ENCODE measurements at places on chromosomes 5 and 9. TPM values are rescaled to one million over a fixed set of nuclear protein-coding genes. Genes with fewer than 3 reads are reported as not detected.

The NMUR2 gene
- total RNA-seq = not detected

DNA sequence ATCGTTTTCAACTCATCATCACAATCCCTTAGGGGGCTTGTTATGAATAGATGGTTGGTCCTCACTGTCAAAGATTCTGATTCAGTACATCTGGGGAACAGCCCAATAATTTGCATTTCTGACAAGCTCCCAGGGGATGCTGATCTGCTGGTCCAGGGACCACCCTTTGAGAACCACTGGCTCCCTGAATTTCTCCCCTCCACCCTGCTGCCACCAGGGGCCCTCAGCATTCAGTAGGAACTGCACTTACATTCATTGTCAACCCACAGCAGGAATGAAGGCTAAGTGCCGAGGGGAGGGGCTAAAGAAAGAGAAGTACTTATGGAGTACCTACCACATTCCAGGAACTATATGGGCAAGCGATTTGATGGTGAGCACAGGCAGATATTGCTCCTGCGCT, 85.9 kb downstream of the BOD1 start:
- H3K4me1 ChIP-seq = no peaks in the 10 kb centered on the region
- H3K4me3 ChIP-seq = no peak overlapping the region
- H3K27ac ChIP-seq = no peak overlapping the region
- DNase-seq = no peak

The PRRX2 gene
- 0.76 TPM for total RNA-seq

- DNase-seq = no peak
- no peak overlapping the region for H3K27ac ChIP-seq
- H3K4me1 ChIP-seq = no peaks in the 10 kb centered on the region
- no peak overlapping the region for H3K4me3 ChIP-seq
- H3K27me3 ChIP-seq = peaks cover 4% of the 10 kb centered on the region
Observed at GRCh38 chr5:98564836-98565235, 208.6 kb upstream of the RGMB start.

The RGS7BP gene
- total RNA-seq = not detected

- H3K27me3 ChIP-seq = peaks cover 3% of the 10 kb centered on the region
- no peak for DNase-seq
Observed at GRCh38 chr5:37971483-37972024, 131.7 kb upstream of the GDNF start.

The ARID3C gene
- total RNA-seq = not detected

DNA sequence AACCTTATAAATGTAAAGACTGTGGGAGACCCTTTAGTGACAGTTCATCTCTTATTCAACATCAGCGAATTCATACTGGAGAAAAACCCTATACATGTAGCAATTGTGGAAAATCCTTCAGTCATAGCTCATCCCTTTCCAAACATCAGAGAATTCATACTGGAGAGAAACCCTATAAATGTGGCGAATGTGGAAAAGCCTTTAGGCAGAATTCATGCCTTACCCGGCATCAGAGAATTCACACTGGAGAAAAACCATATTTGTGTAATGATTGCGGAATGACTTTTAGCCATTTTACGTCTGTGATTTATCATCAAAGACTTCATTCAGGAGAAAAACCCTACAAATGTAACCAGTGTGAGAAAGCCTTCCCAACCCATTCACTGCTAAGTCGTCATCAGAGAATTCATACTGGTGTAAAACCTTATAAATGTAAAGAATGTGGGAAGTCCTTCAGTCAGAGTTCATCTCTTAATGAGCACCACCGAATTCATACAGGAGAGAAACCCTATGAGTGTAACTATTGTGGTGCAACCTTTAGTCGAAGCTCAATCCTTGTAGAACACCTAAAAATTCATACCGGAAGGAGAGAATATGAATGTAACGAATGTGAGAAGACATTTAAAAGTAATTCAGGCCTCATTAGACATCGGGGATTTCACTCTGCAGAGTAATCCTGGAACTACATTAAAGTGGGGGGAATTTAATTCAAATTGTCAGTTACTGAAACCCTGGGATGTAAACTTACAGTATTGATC, 17.7 kb downstream of the ZNF483 start:
- H3K27me3 ChIP-seq = no peaks in the 10 kb centered on the region
- no peak overlapping the region for H3K27ac ChIP-seq
- no peak for DNase-seq
- H3K4me3 ChIP-seq = no peak overlapping the region
- peaks cover 72% of the 10 kb centered on the region for H3K36me3 ChIP-seq
- no peaks in the 10 kb centered on the region for H3K4me1 ChIP-seq

- no peak for DNase-seq
- peaks cover 5% of the 10 kb centered on the region for H3K4me1 ChIP-seq
- no peak overlapping the region for H3K4me3 ChIP-seq
- no peak overlapping the region for H3K27ac ChIP-seq
Observed at GRCh38 chr5:93635991-93636390, 53.0 kb downstream of the NR2F1 start.

GRCh38 chr9:95206143-95206542, 111.4 kb downstream of the FANCC start:
- no peak overlapping the region for H3K4me3 ChIP-seq
- no peak for DNase-seq
- H3K4me1 ChIP-seq = peaks cover 12% of the 10 kb centered on the region

- no peaks in the 10 kb centered on the region for H3K36me3 ChIP-seq
- H3K4me3 ChIP-seq = no peak overlapping the region
Observed at GRCh38 chr9:132997591-132997990, 19.1 kb downstream of the GFI1B start.

- peaks cover 3% of the 10 kb centered on the region for H3K4me1 ChIP-seq
- no peak overlapping the region for H3K27ac ChIP-seq
- peaks cover 9% of the 10 kb centered on the region for H3K27me3 ChIP-seq
- no peaks in the 10 kb centered on the region for H3K36me3 ChIP-seq
Observed at GRCh38 chr5:111931655-111932054, 174.7 kb upstream of the NREP start.

DNA sequence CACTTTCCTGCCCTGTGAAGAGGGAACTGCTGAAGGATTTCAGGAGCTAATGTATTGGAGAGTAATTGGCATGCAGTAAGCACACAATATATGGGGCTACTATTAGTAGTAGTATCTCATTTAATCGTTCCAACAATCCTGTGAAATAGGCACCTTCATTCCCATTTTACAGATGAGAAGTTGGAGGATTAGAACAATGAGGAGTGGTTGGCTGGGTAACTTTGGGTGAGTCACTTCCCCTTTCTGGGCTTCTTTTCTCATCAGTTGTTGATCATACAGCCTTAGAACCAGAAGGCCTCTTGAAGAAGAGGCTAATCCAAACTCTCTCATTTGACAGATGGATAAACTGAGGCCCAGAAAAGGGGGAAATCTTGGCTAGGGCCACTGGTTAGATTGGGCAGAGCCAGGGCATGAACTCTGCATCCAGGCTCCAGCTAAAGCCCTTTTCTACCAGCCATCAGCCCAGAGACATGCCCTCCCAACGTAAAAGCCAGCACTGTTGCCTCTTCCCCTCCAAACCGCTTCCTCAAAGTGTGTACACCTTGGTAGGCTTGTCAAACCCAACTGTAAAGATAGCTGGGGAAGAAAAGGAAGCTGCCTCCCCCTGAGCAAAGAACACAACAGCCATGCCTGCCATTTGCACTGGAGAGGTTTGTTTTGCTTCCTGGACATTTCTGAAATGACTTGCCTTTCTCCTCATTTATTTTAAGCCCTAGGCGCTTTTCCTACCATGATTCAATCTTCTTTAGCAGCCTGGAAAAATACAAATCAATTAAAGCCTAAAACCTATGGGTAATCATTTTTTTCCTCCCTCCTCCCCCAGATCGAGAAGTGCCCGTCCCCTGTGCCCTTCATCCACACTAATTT, 992 bp downstream of the SPACA9 start:
- no peak for DNase-seq
- H3K4me1 ChIP-seq = peaks cover 9% of the 10 kb centered on the region
- no peaks in the 10 kb centered on the region for H3K36me3 ChIP-seq

DNA sequence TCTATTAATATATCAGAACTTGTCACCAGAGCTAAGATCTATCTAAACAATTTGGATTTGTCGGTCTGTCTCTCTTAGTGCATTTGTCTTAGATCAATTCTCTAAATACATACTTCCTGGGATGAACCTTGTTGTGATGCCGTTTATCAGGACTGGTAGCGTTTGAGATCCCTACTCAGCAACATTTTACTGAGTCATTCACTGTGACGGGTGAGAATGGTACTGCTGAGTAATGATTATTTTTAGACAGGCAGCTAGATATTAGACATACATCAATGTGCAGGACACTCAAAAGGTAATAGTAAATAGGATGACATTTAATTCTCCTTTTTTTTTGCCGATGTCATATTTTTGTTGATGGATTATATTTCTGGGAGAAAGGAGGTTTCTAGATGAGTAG, 209.0 kb downstream of the CSNK1G3 start:
- no peaks in the 10 kb centered on the region for H3K4me1 ChIP-seq
- no peak overlapping the region for H3K4me3 ChIP-seq
- H3K27me3 ChIP-seq = no peaks in the 10 kb centered on the region
- no peaks in the 10 kb centered on the region for H3K36me3 ChIP-seq
- H3K27ac ChIP-seq = no peak overlapping the region

The ROPN1L gene
- not detected for total RNA-seq

DNA sequence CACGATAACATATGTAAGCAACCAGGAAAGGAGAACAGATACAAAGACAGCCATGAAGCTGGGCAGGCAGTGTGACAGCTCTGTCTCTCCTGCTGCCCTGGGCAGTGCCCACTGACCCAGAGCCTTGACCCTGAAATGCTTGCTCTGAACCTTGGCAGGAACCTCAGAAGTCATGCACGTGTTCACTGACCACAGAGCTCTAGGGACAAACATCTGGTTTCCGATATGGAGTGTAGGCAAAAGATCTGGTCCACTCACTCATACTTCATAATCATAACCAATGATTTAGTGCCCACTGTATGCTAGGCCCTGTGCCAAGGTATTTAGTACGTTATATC, 102.6 kb downstream of the FSTL4 start:
- H3K4me3 ChIP-seq = no peak overlapping the region
- H3K27me3 ChIP-seq = peaks cover 14% of the 10 kb centered on the region
- H3K4me1 ChIP-seq = peaks cover 4% of the 10 kb centered on the region
- no peaks in the 10 kb centered on the region for H3K36me3 ChIP-seq
- no peak overlapping the region for H3K27ac ChIP-seq

- H3K36me3 ChIP-seq = no peaks in the 10 kb centered on the region
- no peak overlapping the region for H3K4me3 ChIP-seq
Observed at GRCh38 chr9:38642951-38643814, 22.8 kb upstream of the ANKRD18A start.

DNA sequence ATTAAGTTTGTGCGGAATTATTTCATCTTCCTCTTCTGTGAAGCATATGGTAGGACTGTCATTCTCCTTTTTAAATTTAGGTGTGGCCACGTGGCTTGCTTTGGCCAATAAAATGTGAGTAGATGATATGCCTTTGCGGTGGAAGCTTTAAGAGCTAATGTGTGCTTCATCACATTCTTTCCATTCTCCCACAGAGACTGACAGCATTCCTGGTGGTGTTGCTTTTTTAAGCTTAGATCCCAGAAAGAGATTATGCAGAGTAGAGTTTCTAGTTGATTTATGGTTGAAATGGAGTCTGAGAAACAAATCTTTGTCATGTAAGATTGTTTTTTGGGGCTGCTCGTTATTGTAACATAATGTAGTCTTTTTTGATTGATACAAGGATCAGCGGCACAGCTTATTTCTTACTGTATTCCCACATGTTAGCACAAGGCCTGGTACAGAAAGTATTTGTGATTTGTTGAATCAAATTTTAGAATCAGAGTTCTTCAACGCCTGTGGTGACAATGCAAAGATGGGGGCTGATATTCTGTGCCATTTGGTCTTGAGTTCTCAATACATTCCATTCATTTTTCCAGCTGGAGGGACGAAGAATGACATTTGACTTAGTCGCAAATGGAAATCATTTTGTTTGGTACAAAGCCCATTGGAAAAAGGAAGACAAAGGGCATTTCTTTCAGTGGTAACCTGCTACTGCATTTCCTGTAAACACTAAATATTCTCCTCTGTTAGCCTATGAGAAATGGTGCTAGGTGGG, 209.9 kb upstream of the VLDLR start:
- DNase-seq = no peak
- H3K36me3 ChIP-seq = no peaks in the 10 kb centered on the region
- no peaks in the 10 kb centered on the region for H3K27me3 ChIP-seq
- no peak overlapping the region for H3K4me3 ChIP-seq
- H3K27ac ChIP-seq = no peak overlapping the region

All from activated naive CD8-positive, alpha-beta T cell treated with anti-CD3 and anti-CD28 coated beads for 36 hours (primary cell).